ENCODE measurements at places on chromosomes 12 and 14. TPM values are rescaled to one million over a fixed set of nuclear protein-coding genes. Genes with fewer than 3 reads are reported as not detected.

PPP1R36 gene
- total RNA-seq: 0.79 TPM

MIP gene
- total RNA-seq: not detected

NGB gene
- not detected for total RNA-seq

SDR9C7 gene
- not detected for total RNA-seq

SERPINA5 gene
- total RNA-seq: 0.09 TPM

ETFBKMT gene
- 3.9 TPM for total RNA-seq

GPD1 gene
- total RNA-seq: not detected

SCNN1A gene
- total RNA-seq: 0.16 TPM

CCDC196 gene
- not detected for total RNA-seq

NPAS3 gene
- total RNA-seq: 0.16 TPM

CEBPE gene
- total RNA-seq: 0.16 TPM

CNTN1 gene
- total RNA-seq: 0.63 TPM

TAOK3 gene
- 33.5 TPM for total RNA-seq

TAS2R20 gene
- total RNA-seq: 1.6 TPM

SSTR1 gene
- 0.26 TPM for total RNA-seq

OAS2 gene
- total RNA-seq: 0.69 TPM

AJUBA gene
- 18.0 TPM for total RNA-seq

TNFAIP2 gene
- total RNA-seq: 55.1 TPM

LRRC43 gene
- total RNA-seq: 1.6 TPM

EXOC3L4 gene
- total RNA-seq: 0.32 TPM

PCED1B gene
- total RNA-seq: not detected

CCDC175 gene
- total RNA-seq: not detected

CIPC gene
- total RNA-seq: 4.6 TPM

ISM2 gene
- 0.16 TPM for total RNA-seq

BBOF1 gene
- total RNA-seq: 4.6 TPM

CDK4 gene
- total RNA-seq: 163 TPM

EIF2S3B gene
- total RNA-seq: 0.34 TPM
